ENCODE measurements at places on chromosomes 5 and 9.
A peak's percentile ranks its signal among the peaks of the same experiment; 100 is the strongest.

GRCh38 chr5:177508837-177509236 is 789 bp downstream of the DOK3 start:
- no peak for DNase-seq

DNA sequence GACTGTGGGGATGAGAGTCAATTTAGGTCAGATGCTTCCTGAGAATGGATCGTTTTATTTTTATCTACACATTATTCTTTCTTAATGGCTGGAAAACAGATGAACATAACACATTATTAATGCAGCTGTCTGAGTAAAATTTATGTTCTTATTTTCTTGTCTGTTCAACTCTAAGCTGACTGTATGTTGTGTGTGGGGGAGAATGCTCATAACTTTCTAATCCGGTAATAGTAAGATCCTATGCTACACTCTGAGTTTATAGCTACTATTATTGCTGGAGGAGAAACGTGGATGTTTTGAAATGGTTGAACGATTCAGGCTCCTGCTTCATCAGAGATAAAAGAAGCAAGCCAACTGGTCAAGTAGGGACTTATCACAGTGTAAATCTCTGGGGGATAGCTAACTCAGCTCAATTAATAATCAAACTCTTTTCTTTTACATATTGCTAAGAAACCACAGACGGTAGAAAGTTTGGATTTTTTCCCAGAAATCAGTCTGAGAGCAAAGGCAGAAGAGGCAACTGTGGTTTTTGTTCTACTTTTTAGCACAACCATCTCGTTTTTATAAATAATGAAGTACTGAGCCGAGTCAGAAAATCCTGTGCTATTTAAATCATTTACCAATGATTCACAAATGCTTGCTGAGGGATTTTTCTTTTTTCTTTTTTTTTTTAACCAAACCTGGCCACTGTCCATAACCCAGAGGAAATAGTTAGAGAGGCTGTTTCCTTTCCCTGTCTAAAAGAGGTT is 265.0 kb upstream of the FAM174A start:
- DNase-seq: no peak

- no peak for DNase-seq
Observed at GRCh38 chr5:140110646-140110957, 3.3 kb upstream of the PURA start.

DNA sequence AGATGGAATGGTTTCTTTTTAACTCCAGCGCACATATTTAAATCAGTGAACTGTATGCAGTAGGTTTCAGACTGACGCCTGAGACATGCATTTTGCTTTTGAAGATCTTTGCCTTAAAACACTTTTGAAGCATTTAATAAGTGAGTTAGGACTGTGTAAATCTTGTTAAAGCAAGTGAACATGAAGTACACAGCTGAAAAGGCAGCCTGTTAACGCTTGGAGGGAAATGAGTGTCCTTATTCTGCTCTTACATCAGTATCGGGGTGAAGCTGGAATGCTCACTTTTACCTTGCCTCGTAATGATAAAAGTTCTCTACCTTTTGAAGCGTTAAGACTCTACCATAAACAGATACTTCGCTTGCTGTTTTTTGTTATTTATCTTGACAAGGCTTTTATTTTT is 552.2 kb downstream of the ZNF608 start:
- no peak for DNase-seq

DNA sequence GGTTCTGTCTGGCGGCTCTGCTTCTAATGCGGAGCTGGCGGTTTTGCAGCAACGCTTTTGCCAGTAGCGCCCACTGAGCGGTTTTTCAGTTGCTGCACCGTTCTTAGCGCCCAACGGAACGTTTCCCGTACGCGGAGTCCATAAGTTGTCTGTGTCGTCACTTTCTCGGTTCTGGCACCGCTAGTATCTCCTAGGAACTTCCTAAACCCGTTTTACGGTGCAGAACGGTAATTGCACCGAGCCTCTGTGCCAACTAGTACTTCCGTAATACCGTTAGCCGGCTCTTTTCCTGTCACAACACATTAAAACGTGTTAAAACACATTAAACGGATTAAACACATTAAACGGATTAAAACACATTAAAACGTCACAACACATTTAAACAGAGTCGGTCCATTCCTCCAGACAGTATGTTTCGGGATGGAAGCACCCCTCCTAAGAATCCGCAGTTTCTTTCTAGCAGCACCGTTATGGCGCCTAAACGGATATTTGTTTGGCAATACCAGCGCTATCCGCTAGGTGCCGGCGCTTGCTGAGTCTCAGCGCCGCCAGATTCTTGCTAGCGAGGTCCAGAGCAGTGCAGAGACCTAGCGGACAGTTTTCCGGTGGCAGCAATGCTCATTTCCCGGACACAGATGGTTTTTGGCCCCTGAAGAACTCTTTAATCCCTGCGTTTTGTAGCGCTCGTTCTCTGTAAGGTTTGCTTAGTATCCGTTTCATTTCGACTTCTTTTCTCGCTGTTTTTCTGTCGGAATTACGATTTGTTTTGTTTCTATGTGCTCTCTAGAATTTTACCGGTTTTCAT is 45.4 kb downstream of the ANXA2R start:
- DNase-seq: peak; percentile 88
